ENCODE measurements at places on chromosomes 12 and 14.

DNA sequence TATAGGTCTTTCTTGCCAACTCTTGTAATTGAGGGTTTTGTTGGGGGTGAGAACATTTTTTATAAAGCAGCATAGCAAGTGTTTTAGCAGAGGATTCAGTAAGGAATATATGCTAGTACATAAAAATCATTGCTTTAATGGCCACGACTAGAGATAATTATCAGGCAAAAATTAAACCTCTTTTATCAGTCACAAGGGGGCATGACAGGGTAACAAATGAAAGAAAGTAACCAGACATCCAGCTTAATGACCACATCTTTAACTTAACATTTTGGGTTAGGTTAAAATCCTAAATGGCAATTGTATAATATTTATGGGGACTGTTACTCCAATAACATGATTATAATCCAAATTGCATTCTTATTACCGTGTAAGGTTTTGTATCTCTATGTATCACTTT is 119.6 kb downstream of the LRRIQ1 start:
- DNase-seq, result no peak

DNA sequence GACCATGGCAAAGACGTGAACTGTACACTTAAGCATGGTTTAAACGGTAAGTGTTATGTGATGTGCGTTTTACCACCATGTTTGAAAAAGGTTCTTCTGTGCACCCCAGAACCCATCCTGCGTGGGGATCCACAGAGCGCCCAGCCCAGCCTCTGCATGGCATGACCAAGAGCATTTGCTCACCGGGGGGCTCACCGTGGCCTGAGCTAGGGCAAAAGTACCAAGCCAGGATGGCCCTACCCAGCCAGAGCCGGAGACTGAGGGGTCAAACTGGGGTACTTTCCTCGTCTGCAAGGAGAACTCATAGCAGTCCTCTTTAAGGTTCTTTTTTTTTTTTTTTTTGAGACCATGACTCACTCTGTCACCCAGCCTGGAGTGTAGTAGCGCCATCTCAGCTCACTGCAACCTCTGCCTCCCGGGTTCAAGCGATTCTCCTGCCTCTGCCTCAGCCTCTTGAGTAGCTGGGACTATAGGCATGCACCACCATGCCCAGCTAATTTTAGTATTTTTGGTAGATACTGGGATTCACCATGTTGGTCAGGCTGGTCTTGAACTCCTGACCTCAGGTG is 16.4 kb upstream of the ANKRD9 start:
- no peak for DNase-seq

GRCh38 chr12:6038160-6038559 is 86.3 kb downstream of the VWF start:
- DNase-seq, result no peak

DNA sequence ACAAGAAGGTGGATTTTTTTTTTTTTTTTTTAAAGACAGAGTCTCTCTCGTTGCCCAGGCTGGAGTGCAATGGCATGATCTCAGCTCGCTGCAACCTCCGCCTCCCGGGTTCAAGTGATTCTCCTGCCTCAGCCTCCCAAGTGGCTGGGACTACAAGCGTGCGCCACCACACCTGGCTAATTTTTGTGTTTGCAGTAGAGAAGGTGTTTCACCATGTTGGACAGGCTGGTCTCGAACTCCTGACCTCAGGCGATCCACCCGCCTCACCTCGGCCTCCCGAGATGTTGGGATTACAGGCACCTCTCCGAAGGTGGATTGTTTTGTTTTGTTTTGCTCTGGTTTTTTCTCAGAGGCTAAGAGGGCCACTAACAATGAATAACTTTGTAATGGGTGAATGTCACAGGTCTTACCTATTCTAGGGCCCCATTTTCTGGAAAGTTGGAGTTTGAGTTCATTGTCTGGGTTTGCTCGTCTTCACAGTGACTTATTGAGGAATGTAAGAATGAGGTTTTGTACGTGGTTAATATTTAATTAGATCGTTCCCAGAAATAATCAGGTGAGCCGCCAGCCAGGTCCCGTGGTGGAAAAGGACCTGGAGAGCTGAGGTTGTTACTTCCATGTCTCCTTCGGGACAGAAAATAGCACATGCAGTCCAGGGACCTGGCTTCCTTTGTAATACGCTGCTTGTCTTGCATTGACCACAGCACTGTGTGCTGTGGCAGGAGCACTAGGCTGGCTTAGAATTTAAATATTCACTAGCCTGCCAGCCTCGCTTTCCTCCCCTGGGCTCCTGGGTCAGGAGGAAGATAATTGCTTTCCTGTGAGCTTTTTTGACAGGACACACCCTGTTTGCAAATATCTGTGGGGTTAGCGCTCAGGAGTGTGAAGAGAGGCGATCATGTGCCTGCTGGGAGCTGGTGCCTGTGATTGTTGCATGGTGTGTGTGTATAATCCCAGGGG is 2.3 kb downstream of the HIP1R start:
- no peak for DNase-seq

DNA sequence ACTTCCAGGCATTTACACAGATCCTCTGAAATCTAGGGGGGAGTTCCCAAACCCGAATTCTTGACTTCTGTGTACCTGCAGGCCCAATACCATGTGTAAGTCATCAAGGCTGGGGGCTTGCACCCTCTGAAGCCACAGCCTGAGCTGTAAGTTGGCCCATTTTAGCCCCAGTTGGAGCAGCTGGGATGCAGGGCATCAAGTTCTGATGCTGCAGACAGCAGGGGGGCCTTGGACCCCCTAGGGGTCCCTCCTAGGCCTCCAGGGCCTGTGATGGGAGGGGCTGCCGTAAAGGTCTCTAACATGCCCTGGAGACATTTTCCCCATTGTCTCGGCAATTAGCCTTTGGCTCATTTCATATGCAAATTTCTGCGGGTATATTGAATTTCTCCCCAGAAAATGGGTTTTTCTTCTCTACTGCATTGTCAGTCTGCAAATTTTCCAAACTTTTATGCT is 59.5 kb downstream of the LRIG3 start:
- DNase-seq, result no peak

- DNase-seq, result no peak
Measured at GRCh38 chr14:79660053-79660939, 551.0 kb downstream of the DIO2 start.

- DNase-seq, result no peak
Measured at GRCh38 chr12:66624806-66625205, 54.1 kb downstream of the GRIP1 start.

- DNase-seq, result no peak
Measured at GRCh38 chr14:20456971-20457370, 1.9 kb downstream of the APEX1 start.

GRCh38 chr14:100275214-100275613 is 31.0 kb downstream of the SLC25A29 start:
- no peak for DNase-seq

- DNase-seq, result no peak
Measured at GRCh38 chr12:110585231-110585799, 2.2 kb upstream of the PPTC7 start.

DNA sequence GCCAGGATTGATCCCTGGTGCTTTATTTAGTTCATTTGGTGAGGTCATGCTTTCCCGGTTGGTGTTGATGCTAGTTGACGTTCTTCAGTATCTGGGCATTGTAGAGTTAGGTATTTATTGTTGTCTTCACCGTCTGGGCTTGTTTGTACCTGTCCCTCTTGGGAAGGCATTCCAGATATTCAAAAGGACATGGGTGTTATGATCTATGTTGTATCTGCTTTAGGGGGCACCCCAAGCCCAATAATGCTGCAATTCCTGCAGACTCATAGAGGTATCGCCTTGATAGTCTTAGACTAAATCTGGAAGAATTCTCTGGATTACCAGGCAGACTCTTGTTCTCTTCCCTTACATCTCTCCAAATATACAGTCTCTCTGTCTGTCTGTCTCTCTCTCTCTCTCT is 42.1 kb downstream of the AK7 start:
- DNase-seq, result no peak

DNA sequence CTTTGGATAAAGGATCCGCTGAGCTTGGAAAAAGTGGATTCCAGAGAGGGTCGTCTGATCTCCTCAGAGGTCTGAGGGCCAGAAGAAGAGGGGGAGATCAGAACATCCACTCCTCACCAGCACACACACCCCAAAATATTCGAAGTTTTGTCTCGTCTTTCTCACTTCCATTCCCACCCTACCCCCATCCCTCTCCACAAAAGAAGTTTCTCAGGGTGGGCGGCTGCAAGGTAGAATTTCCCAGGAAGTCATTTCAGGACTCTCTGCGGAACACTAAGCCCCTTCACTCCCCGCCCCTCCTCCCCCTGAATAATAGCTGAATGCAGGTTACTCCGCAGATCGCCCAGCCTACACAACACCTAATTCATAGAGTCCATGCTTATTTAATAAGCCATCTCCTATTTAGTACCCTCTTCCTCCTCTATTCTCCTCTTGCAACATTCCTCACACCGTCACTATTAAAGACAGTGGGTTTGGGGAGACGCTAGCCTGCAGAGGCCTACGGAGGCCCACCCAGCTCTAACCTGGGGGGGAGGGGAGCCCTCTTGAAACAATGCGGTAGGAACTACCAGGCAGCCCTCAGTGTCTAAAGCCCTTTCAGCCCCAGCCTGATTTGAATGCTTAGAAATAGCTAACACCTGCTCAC is 649 bp upstream of the SALL2 start:
- DNase-seq, result no peak

DNA sequence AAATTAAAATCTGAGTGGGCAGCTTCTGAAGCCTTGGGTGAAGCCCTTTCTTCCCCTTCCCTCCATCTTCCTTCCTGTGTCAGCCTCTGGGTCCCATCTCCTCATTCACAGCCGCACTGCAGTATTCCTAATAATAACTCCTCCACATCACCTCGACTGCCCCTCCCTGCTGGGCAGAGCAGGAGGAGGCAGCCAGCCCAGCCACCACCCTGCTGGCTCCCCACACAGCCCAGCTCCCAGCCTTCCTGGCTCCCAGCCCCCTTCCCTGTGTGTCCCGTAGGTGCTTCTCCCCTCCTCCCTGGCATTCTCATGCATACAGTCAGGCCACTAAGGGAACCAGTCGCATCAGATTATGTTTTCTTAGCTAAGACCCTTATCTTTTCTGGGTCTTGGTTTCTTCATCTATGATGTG is 3.7 kb downstream of the IFFO1 start:
- no peak for DNase-seq

GRCh38 chr12:114746297-114747011 is 62.5 kb upstream of the TBX3 start:
- DNase-seq, result no peak

DNA sequence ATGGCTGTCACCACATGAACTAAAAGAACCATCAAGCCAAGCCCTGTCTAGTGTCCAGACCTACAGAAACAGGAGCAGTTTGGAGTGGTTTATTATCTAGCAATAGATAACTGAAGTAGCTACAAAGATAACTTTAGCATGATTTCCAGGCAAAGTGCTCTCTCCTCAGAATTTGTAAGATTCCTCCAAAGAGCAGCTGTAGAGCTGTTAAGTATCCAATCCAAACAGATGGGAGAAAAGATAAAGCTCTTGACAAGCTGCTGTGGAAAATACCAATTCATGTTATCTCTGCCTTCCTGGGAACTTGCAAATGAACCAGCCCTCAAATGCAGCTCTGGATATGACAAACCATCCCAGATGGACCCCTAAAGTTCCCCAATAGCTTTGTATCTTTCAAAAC is 78.9 kb upstream of the RESF1 start:
- DNase-seq, result no peak

GRCh38 chr14:92603309-92604242 is 90.0 kb downstream of the RIN3 start:
- no peak for DNase-seq

- no peak for DNase-seq
Measured at GRCh38 chr12:67594888-67595287, 53.7 kb upstream of the DYRK2 start.

DNA sequence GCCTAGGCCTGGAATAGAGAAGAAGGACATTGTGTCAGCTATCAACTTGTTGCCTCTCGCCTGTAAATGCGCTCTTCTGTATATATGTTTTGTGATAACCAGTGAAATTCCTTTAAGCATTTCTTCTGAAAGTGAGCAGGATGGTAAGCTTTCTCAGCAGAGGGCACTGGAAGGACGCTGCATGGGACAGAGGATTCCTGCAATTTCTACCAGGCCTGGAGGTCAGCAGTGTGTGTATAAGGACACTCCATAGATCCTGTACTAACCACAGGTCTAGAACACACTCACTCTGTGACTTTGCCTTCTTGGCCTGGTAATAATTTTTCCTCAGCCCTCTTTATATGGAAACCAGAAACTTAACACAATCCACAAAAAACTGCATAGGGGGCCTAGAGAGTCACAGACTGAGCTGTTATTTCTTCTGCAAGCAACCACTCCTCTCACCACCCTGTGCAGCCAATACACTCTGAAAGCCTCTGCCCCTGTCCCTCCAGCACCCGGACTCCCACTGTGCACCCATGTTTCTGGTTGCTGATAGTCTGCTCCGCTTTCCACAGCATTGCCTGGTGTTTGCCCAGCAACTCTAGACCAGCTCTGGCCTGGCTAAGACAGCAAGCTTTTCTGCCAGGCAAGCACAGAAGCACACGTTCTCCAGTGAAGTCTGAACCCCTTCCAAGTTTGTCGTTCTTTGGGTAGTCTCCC is 94.0 kb upstream of the RMST start:
- DNase-seq, result no peak

- no peak for DNase-seq
Measured at GRCh38 chr14:96631621-96632362, 129.6 kb downstream of the PAPOLA start.

DNA sequence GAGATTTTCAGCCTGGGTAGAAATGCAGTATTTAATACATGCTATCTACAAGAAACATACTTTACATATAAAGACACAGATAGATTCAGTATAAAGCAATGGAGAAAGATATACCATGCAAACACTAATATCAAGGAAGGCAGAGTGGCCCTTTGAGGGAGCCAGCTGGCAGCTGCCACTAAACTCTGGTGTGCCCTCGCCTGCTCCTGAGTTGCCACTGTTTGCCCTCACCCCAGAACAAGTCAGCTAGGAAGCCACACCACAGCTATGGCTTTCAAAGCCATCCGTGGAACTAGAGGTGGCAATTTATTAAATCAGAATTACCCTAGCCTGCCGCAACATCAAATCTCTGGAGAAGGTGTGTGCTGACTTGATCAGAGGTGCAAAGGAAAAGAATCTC is 18.3 kb downstream of the PXN start:
- DNase-seq, result no peak

DNA sequence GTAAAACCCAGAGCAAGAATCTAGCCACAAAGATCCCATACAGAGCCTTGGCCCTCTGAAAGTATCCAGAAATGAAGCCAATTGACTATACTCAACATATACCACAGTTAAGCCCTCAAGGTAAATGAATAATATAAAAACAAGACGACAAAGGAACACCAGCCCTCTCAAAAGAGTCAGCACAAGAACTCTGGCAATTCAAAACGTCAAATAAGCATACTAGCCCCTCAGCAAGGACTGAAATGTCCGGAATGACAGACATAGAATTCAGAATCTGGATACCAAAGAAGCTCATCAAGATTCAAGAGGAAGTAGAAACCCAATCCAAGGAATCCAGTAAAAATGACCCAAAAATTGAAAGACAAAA is 49.9 kb downstream of the GTF2A1 start:
- DNase-seq, result no peak

Data from activated gamma-delta T cell (primary cell).